ENCODE measurements at places on chromosomes 13 and 19.

DNA sequence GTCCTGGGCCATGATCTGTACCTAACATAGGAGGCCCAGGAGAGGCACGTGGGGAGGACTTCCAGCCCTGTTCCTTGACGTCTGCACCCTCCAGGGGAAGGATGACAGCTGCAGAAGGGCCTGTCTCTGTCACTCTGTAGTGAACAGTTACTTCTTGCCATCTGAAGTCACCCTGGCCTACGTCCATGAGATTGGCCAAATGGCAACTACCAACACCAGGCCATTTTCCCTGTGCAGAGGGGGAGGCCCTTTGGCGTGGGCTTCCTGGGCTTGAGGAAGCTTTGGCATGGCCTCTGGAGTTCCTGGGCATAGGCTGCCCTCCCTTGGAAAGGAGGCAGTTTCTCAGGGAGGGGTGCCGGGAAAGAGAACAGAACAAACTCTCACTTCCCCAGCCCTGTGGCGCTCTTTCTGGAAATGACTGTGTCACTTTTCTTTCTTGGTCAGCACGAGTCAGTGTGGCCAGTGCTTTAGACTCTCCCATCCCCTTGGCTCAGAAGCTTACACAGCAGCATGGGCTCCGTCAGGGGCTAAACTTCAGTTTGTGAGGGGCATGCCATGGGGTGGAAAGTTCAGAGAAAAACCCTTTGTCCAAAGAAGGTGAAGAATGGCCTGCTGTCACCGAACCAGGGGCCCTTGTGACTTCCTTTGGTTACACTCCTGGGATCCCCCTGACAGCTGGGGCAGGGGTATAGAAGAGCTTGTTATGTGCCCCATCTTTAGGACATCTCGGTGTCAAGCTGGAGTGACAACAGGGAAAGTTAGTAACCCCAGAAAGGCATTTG lies 5.3 kb downstream of the CARM1 start:
- peak; percentile 46 for DNase-seq

GRCh38 chr19:44648631-44649251 lies 5.0 kb downstream of the PVR start:
- no peak for DNase-seq

DNA sequence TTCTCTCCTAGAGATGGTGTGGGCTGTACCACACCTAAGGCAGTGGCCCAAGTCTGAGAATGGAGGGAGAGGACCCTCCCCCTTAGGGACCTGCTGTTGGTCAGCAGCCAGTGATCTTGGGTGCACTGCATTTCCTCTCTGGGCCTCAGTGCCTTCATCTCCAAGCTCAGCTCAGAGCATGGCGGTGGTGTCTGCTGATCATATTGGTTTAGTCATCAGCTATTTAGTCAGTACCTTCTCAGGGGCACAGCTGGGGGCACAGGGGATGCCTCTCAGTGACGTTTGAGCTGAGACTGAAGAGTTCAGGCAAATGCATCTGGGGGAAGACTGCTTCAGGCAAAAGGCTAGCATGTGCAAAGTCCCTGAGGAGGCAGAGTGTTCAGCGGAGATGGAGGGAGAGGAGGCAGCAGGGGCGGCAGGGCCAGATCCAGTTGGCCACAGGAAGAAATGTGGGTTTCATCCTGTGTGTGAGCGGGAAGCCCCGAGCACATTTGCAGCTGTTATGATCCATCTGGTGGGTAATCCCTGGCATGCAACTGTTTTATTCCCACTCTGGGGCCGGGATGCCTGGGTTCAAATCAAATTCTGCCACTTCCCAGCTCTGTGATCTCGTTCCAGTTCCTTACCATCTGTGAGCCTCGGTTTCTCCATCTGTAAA lies 15.7 kb upstream of the PGLS start:
- DNase-seq: no peak

DNA sequence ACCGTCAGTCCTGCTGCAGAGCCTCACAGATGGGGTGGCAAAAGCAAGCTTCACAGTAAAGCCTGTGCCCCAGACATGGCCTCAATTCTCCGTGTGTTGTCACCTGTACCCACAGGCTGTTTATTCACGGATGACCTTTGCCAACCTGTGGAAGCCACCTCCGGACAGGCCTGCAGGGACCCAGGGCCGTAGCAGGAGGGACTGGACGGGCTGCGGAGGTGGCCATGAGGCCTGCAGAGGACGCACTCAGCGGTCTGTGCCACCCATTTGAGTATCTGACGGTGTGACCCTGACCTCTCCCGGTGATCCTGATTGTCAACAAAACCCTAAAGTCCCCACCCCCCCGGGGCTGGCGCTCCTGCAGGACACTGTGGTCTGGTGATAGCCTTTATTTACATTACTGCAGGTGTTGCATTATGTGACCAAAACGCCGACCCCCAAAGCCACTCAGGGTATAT lies 7.8 kb upstream of the KLF16 start:
- DNase-seq: no peak

- no peak for DNase-seq
Measured at GRCh38 chr19:18470787-18471186, 32.9 kb upstream of the ISYNA1 start.

GRCh38 chr13:51330791-51331190 lies 8.7 kb upstream of the SERPINE3 start:
- DNase-seq: no peak

DNA sequence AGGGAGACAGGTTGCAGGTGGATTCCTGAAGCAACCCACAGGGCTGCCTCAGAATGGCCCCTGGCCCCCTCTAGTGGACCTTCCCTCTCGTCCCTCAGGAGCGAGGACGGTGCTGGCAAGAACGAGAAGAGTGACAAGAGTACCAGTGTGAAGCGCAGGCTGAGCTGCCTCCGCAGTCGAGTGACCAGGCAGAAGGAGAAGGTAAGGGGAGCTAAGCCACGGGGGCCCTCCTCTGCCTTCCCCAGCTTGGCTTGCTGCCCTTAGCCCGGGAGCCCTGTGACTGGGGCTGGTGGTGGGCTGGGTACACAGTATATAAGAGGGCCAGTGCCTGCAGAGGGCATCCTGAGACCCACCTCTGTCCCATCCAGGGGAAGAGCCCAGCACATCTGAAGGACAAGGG lies 34.0 kb downstream of the ARHGEF18 start:
- DNase-seq: no peak

GRCh38 chr13:66377569-66377968 lies 852.6 kb downstream of the PCDH9 start:
- no peak for DNase-seq

GRCh38 chr19:43690890-43691289 lies 20.9 kb upstream of the PLAUR start:
- no peak for DNase-seq

DNA sequence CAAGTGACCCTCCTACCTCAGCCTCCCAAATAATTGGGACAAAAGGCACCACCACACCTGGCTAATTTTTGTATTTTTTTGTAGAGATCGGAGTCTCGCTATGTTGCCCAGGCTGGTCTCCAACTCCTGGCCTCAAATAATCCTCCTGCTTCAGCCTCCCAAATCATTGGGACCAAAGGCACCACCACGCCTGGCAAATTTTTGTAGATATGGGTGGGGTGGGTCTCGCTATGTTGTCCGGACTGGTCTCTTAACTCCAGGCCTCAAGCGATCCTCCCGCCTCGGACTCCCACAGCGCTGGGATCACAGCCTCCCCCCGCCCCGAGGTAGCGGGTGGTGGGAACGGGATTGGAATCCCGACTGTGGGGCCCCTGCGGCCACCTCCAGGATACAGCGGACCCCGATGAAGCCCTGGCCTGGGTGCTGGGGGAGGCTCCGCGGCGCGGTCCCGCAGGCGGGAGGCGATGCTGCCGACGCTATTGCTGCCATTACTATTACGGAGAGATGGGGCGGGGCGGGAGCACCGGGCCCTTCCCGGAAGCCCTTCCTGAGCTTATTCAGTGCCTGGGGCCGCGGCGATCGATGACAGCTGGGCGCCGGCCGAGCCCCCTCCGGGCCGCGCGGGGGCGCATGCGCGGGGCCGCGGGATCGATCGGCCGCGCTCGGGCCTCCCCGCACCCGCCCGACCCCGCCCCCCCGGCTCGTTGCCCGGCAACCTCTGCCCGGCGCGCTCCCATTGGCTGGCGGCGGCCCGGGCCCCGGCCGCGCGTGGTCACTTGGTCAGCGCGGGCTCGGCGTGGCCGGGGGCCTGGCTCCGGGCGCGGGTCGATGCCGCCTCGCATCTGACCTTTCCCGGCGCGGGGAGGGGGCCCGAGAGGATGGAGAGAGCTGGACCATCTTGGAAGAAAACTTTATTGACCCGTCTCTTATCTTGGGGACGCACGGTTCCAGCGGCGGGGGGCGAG lies 27.9 kb upstream of the ONECUT3 start:
- peak; percentile 63 for DNase-seq

- DNase-seq: no peak
Measured at GRCh38 chr13:78875792-78876580, 217.0 kb upstream of the OBI1 start.

- no peak for DNase-seq
Measured at GRCh38 chr19:36106991-36107390, 4.0 kb upstream of the OVOL3 start.
